ENCODE measurements at places on chromosomes 16 and 17.

DNA sequence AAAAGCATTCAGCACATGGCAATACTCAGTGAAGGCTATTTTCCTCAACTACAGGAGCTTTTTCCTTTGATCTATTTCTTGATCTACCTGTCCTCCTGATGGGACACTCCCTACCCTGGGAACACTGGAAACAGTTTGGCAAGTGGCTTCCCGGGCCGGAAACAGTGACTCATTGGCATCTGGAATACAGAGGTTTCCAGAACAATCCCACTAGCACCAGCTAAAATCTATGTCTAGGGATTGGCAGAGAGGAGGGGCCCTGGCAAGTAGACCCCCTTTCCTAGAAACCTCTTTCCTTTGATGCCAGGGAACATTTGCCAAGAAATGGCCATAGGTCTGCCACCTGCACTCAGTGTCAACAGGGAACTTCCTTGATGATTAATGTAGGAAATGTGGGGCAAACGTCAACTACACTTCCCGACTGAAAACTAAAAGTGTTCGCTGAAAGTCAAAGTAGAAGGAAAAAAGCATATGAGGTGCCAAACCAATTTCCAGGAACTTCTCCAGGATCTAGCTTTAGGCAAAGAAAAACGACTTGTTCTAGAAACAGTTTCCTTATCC is 30.4 kb upstream of the FBXW10B start:
- no peak for DNase-seq

DNA sequence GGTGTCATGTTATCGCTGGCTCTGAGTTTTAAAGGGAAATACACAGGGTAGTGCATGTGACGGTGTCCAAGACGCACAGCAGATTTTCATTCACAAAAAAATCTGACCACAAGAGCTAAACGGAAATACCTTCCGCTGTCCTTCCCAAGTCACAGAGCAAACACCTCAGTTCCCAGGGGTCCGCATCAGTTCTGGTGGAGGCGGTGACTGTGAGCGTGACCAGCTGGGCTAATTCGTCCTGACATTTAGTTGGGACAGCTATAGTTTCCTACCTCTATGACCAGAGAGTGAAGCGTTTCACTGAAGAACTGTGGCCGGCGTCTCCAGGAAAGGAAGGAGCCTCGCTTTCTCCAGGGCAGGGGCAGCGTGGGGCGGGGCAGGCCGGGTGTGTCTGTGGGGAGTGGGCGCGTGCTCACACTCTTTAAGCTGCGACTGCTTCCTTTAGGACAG is 10.5 kb upstream of the FASN start:
- DNase-seq: no peak

GRCh38 chr17:62684179-62684578 is 56.7 kb downstream of the MRC2 start:
- DNase-seq: no peak

GRCh38 chr16:54411544-54411943 is 125.0 kb upstream of the IRX3 start:
- DNase-seq: no peak

- no peak for DNase-seq
Measured at GRCh38 chr16:57957673-57958392, 13.1 kb downstream of the CNGB1 start.

Measured in stimulated activated CD4-positive, alpha-beta T cell treated with anti-CD3 and anti-CD28 coated beads, Interleukin-1b, Interleukin-23, amount 100 ng/mL, for 1 hour (primary cell).